ENCODE measurements at places on chromosomes 13 and 19.

DNA sequence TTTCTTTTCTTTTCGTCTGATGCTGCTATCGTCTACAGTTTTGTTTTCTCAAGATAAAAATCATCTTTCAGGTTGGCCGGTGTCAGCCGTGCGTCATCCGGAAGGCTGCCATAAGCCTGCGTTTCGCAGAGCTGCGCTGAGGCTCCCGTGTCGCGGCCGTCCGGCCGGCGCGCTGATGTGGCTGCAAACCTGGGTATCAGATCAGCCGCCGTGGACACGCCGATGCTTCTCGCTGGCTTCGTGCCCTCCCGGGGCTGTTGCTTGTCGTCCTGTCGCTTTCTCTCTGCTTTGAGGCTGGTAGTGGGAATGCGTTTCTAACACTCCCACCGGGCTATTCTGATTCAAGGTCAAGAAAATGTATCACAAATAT, 45.9 kb upstream of the TFDP1 start:
- DNase-seq, result no peak

DNA sequence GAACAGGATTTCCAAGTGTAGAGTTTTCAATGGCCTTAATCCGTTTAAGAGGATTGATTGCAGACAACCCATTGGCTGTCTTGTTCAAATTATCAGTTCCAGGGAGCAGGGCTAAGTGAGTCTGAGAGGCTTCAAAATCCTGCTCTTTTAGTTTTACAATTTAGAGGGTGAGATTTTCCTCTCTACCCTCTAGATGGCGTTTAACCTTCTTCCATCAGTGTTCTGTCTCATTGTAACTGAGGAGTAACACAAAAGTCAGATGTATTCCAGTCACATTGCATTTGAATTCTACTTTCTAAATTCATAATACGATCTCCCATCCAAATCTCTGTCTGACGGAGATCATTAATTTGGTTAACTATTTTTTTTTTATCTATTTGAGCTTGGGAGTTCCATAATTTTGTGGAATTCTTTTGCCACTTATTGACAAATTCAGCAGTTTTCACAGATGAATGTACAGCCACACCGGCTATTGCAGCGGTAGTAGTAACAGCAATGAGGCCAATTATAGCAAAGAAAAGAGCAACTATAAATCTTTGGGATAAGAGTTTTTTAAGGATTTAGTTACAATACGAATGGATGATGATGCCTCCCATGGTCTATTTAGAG, 7.8 kb upstream of the C19orf84 start:
- no peak for DNase-seq

GRCh38 chr13:111611651-111612050, 291.2 kb downstream of the TEX29 start:
- no peak for DNase-seq

DNA sequence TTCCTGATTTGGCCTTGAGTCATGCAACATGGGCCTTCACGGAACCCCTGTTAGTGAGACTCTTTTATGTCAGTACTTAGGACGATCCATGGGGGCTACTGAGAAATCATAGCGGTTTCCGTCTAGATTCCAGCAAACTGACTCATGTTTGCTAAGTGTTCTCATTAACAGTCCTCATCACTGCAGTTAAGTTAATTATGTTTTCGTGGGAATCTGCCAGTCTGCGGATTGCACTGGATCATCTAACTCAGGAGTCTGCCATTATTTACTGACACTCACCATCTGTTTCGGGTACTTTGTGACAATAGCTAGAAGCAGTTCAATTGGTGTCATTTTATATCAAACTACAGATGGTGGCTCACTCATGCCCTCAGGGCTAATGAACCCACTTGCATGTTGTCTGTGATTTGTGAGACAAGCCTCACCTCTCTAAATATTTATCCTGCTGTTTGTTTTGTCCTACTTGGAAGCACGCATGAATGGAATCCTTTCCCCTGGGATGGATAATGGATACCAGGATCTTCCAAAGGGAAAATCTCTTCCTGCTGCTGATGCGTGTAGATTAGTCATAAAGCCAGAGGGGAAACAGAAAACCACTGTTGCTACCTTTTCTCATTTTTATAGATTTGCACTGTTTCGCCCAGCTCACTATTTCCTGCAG, 61.8 kb downstream of the RAB20 start:
- no peak for DNase-seq

DNA sequence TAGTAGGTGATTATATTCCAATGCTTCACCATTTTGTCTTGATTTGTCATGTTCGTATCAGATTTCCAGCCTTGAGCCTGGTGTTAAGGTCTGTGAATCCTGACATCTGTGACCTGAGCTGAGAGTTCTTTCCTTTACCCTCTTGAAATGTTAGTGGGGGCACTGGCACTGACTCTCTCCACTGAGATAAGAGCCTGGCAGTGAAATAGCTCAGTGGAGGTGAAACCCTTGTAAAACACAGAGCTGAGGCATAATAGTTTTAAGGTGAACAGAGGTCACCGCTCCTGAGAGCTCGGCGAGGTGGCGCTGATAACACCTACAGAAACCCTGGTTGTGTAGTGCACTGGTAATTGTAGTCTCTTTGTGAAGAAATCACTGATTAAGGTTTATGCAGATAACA, 748.2 kb downstream of the DIAPH3 start:
- DNase-seq, result no peak

DNA sequence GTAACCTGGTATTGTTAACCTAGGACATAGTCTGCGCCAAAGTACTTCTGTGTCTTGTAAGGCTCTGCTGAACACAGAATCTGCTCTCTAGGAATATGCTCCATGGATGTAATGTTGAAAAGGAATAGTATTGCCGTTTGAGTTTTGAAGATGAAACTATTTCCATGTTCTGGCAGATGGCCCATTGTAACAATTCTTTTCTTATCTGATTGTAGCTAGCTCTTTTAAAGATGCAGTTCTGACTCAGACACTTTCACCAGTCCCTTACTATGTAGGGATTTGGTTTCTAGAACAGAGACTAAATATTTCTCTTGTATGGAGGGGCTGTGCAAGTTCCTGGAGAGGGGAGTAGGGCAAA, 185.6 kb downstream of the MTUS2 start:
- DNase-seq, result no peak

GRCh38 chr13:45393941-45394570, 24.1 kb downstream of the SLC25A30 start:
- no peak for DNase-seq

DNA sequence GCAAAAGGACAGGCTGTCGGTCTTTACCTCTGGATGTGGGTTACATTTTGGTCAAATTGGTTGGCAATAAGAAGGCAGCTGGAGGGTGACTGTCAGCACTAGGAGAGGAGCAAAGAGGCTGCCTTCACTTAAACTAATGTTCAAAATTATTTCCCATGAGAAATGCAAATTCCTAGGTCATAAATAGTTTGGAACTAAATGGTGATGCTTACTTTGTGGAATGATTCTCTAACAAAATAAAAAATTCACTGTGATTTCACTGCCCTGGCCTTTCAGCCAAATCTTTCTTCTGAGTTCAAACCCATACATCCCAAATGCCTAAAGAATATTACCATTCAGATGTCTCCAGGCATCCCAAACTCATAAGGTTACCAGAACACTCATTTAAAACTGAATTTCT, 25.0 kb upstream of the OXGR1 start:
- DNase-seq, result no peak

DNA sequence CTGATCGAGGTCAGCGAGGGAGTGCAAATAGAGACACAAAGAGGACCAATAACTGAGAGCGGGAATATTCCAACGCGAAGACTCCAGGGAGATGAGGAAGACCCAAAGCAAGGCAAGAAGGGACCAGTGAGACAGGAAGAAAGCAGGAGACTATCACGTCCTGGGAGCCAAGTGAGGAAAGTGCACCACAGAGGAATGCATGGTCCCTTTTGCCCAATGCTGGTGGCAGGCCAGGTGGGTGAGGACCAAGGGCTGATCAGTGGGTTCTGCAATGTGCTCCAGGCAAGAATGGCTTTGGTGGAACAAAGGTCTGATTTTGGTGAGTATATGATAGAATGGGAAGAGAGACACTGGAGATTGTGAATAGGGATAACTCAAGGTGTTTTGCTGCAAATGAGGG, 25.4 kb downstream of the CHST8 start:
- no peak for DNase-seq

DNA sequence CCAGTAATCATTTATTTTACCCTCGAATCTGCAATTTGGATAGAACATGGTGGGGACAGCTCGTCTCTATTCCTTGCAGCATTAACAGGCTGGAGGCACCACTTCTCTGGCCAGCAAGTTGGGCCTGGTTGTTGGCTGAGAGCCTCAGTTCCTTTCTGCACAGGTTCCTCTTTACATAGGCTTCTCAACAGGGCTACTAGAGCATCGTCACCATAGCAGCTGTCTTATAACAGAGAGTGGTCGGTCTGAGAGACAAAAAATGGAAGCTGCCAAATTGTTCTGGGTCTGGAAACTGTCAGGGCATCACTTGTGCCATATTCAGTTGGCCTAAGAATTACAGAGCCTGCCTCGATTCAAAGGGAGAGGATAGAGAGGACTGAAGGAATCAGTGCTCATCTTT, 86.7 kb downstream of the DNAJC15 start:
- DNase-seq, result no peak

DNA sequence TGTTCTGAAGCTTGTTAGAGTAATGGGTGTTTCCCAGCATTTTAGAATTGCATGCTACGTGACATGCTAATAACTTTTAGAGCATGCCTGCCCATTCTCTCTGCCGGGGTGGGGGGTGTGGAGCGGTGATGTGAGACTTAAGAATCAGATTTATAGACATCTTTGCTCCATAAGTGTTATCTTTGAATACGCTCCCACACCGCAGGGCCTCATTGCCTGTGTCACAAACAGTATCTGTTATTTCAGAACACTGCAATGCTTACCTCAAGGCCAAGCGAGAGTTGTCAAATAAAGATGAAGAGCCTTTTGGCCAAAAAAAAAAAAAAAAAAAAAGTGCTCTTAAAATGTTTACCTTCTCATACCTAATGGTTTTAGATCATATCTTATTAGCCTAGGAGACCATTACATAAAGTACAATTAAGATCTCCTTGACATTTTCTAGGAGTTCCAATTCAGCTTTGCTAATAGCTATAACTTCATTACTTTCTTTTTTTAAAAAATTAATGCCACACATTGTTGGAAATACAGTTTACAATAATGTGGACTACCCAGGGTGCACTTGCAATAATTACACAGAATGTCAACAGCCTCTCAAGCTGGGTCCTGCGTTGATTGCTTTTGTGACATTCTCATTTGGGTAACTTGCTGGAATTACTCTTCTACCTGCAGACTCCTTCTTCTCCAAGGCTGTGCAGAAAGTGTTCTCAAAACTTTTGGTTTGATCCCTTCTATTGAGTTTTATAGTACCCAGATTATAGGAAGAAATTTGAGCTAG, 525.3 kb downstream of the KLF12 start:
- no peak for DNase-seq

DNA sequence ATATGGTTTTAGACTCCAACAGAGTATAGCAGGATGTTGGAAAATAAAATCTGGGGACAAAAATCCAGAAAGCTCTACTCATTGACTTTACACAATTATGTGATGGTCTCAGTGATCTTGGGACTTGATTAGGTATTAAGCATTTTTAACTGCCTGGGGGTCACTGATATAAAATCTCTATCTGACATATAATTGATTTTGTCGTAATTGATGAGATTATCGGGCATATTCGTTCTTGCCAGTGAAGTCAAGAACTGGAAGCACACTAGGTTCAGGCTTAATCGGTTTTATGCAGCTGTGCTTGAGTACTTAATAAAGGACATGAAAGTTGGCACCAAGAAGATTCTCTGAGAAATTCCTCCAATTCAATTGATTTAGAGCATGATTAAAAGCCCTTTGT, 390.7 kb downstream of the DCT start:
- no peak for DNase-seq

- DNase-seq, result no peak
Observed at GRCh38 chr13:73481886-73482445, 423.2 kb downstream of the KLF5 start.

- no peak for DNase-seq
Observed at GRCh38 chr19:23561341-23561740, 125.7 kb downstream of the ZNF675 start.

GRCh38 chr13:49791315-49791710, 1.2 kb downstream of the KPNA3 start:
- no peak for DNase-seq

DNA sequence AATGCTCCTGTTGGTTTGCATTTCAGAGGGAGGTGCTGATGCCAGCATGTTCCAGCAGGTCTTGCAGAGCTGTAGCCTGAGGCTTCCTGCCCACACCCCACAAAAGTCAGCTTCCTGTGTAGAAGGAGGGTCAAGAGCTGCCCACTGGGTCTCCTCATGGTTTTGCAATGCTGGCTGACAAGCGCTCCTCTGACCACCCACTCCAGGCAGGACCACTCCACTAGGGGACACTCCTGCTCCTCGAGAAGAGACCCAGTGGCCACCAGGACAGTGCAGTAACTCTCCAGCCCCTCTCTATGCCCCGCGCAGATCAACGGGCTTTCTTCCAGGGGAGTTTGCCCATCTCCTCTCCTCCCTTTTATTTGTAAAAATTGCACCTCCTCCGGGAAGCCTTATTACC, 72.9 kb upstream of the UQCRFS1 start:
- no peak for DNase-seq

DNA sequence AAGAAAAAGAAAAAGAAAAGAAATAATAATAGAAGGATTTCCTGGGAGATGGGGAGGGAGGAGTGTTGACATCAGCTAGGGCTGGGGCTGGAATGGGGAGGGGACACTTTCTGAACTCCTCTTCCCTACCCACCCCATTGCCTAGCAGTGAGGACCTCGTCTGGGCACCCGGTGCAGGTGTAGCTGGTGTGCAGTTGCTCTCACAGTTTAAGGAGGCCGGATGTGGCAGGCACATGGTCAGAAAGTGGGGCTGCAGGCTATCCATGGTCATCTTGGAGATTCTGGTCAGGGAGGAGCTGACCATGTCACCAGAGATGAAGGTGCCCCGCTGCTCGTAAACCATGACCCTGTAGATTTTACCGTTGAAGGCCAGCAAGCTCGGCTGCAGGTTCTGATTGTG, 8.5 kb upstream of the TUBB4A start:
- no peak for DNase-seq

- DNase-seq, result no peak
Observed at GRCh38 chr13:27425158-27425917, 919 bp downstream of the GTF3A start.

- no peak for DNase-seq
Observed at GRCh38 chr19:10583036-10583776, 3.9 kb downstream of the AP1M2 start.

GRCh38 chr19:14413693-14414181, 5.4 kb downstream of the DDX39A start:
- DNase-seq, result no peak

- DNase-seq, result no peak
Observed at GRCh38 chr19:34096020-34096915, 76.0 kb upstream of the LSM14A start.

DNA sequence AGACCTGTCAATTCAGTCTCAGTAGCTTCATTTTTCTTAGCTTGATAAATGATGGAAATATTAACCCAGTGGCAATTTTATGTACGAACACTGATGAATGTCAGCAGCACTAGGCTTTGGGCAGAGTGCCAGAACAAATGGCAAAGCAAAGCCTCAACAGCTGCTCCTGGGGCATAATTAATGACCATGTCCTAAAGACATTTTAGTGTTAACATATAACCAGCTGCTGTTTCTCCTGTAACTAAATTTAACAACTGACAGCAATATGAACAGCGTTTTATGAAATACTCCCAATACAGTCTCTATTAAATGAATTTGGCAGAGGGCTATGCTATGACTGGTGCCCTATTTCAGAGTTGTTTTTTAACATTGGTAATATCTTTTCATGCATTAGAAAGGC, 47.1 kb downstream of the ZNF568 start:
- DNase-seq, result no peak

Measured in stimulated activated CD4-positive, alpha-beta T cell treated with anti-CD3 and anti-CD28 coated beads, Interleukin-1b, Interleukin-23, amount 100 ng/mL, for 1 hour (primary cell).